ENCODE measurements at places on chromosomes 16 and 17.

- DNase-seq = no peak
Measured at GRCh38 chr16:25867041-25867440, 175.3 kb downstream of the HS3ST4 start.

DNA sequence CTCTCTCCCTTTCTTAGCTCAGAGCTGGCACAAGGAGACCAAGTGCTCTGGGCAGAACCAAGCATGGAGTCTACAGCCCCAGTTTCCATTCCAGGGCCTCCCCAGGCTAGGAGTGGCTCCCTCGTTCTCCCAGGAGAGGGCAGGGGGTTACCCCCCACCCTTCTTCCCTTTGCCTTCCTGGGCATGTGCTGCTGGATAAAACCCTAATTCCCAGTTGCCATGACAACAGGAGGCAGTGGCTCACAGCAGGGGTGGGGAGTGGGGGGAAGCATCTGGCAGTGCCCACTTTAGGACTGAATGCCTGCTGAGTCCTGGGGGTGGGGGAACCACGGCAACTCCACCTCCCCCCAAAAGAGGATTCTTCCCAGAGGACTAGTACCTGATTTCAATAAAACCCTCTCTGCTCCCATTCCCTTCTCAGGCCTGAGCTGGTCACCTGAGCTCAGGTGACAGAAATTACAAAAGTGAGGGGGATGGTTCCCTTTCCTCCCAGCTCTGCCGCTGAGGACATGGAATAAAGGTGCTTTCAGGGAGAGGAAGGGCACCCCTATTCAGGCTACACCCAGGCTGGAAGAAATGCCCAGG lies 1.8 kb downstream of the MPP2 start:
- DNase-seq = no peak

DNA sequence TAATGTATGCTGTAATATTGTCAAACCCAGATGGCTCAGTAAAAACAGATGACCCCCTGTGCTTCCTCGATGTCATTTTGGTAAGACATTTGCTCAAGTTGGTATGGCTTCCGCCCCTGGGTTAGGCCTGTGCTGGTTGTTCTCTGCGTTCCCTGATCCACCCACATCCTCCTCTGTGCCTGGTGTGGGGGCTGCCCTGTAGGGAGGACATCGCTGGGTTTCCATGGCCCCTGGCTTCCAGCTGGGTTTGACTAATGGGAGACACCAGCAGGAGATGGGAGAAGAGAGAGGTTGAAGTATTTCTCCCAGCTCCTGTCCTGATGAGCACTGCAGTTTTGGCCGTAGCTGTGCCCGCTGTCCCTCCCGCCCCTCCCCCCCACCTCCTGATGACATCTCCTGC lies 4.4 kb upstream of the MFAP4 start:
- DNase-seq = no peak

DNA sequence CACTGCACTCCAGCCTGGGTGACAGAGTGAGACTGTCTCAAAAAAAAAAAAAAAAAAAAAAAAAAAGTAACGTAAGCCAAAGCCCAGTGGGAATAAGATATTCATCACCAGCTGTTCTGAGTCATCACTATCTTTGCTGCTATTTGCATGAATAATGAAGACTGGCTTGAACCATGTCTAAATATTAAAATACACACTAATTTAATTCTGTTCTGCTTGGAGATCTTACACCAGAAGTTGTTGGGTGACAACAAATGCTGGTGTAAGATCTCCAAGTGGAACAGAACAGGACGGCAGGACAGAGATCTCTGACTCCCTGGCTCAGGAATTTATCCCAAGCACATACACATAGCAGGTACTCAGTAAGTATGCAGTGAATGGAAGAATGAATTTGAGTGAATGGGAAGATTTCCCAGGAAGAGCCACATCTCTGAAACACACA lies 19.6 kb downstream of the DNAH17 start:
- peak; percentile 50 for DNase-seq

- peak; percentile 11 for DNase-seq
Measured at GRCh38 chr16:78175287-78175686, 75.8 kb downstream of the WWOX start.

- no peak for DNase-seq
Measured at GRCh38 chr16:86270696-86271095, 239.6 kb upstream of the FOXF1 start.

GRCh38 chr17:9427465-9428315 lies 147.9 kb downstream of the STX8 start:
- DNase-seq = no peak

- DNase-seq = peak; percentile 85
Measured at GRCh38 chr17:29133121-29133713, 47.0 kb downstream of the MYO18A start.

DNA sequence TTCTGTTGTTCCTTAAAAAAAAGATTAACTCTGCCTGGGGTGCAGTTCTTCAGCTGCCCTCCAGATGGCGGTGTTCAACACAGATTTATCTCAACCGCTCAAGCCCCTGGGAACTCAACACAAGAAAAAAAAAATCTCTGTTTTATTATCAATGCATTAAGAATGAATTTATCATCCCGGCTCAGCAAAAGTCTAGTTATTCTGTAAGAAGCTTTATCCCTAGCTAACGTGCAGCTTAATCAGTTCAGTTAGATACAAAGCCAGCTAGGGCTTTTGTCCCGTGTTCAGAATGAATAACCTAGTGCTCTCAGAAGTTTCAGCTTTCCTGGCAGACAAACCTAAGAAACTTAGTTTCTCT lies 475.9 kb upstream of the CCL2 start:
- peak; percentile 29 for DNase-seq

- DNase-seq = no peak
Measured at GRCh38 chr16:57786632-57787518, 15.4 kb downstream of the KIFC3 start.

- DNase-seq = no peak
Measured at GRCh38 chr16:77386831-77387814, 47.7 kb downstream of the ADAMTS18 start.

DNA sequence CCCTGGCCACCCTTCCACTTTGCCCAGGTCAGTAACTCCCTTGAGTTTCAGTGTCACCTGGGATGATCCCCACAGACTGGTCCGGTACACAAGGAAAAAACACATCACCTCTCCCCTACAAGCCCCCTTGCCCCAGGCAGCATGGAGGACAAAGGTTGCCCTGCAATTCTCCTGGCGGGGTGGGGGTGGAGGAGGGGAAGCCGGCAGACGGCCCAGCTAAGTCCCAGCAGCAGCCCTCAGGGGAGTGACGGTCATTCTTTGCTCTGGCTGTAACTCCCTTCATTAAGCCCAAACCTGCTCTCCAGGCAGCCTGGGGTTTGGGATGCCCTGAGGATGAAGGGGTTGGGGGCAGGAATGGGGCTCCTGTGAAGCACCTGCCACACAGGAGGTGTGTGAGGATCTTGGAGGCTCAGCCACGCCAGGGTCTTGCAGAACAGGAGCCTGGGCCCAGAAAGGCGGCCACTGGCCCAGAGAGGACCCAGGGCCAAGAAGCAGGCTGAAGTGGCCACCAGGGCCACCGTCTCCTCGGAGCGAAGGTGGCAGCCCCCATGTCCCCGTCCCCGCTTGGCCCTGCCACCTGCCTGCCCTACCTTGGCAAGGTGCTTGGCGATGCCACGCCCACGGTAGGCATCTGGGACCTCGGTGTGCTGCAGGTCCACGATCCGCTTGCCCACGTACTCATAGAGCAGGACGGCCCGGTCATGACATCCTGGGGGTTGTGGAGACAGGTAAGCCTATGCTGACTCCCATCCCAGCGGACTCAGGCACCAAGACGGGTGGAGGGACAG lies 9.5 kb downstream of the NATD1 start:
- DNase-seq = no peak

- DNase-seq = no peak
Measured at GRCh38 chr17:75191584-75191983, 8.8 kb upstream of the SUMO2 start.

DNA sequence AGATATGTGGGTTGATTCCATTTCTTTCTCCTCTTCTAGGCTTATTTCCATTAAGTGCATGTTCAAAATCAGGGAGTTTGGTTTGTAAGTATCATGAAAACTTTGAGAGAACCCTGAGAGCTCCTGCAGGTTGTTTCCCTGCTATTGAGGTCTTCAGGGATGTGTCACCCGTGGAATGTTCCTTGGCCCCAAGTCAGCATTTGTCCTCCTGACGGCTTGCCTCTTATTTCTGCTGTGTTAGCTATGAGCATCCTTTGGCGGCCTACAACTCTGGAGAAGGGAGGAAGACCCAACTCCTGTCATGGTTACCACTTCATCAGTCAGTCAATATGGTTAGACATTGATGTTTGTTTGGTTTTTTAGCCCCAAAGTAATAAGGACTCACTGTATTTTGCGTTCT lies 180.8 kb downstream of the FTO start:
- DNase-seq = no peak

- no peak for DNase-seq
Measured at GRCh38 chr16:74747-75334, 2.4 kb upstream of the RHBDF1 start.
